Ovary (tissue), 10 donors: ENCODE measurements at places on chromosomes 2 and 18. TPM values are rescaled to one million over a fixed set of nuclear protein-coding genes. Genes with fewer than 3 reads are reported as not detected.

The TMEM247 gene
- polyA plus RNA-seq = not detected

The VWA3B gene
- polyA plus RNA-seq = 1.1 TPM

The NEURL3 gene
- polyA plus RNA-seq = 0.06 TPM

The SCN1A gene
- polyA plus RNA-seq = not detected

The ASAP2 gene
- polyA plus RNA-seq = 10.3 TPM

The ZDBF2 gene
- polyA plus RNA-seq = 6.7 TPM

The ACMSD gene
- not detected for polyA plus RNA-seq

The TMEM178A gene
- polyA plus RNA-seq = 7.0 TPM
